Activated naive CD8-positive, alpha-beta T cell treated with anti-CD3 and anti-CD28 coated beads, Interleukin-2, amount 50 U/mL, for 16 hours (primary cell): ENCODE measurements at places on chromosomes 7 and 10.

DNA sequence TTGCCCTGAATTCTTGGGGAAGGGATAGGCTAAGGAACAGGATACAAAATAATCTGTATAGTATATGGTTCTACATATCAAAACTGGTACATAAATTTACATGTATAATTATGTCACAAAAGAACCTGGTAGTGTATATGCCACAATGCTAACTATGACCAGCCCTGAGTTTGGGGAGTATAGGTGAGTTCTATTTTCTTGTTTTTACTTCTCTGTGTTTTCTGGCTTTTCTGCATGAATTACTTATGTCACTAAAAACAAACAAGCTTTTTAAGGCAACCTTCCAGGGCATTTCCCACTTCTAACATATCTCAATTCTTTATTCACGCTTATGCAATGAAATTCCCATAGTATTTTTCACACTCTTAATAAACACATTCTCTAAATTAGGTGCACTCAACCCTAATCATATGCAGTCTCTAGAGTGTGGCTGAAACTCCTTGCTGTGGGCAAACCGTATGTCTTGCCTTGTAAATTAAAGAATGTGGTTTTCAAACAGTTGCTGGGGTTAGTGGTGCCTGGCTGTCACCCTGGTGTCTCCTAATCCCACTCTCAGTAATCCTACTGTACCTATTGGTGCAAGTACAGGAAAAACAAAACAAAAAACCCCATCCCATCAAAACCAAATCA is 14.0 kb upstream of the INSIG1 start:
- no peak for DNase-seq

DNA sequence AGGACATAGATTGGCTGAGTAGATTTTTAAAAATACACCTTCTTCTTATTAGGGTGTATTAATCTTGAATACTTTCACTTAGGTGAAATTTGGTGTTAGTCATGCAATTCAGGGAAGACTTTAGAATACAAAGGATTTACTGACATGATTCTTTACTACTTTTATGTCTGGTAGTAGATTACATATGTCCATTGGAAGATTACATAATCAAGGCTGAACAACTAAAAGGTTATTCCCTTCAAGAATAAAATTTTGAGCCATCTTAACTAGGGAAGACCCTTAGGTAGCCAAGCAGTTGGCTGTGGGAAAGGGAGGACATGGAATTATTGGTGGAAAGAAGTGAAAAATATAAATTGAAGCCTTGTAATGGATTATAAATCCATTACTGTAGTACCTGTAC is 165.0 kb downstream of the ITGB1 start:
- no peak for DNase-seq

- no peak for DNase-seq
Measured at GRCh38 chr7:108296911-108297310, 159.3 kb downstream of the NRCAM start.

DNA sequence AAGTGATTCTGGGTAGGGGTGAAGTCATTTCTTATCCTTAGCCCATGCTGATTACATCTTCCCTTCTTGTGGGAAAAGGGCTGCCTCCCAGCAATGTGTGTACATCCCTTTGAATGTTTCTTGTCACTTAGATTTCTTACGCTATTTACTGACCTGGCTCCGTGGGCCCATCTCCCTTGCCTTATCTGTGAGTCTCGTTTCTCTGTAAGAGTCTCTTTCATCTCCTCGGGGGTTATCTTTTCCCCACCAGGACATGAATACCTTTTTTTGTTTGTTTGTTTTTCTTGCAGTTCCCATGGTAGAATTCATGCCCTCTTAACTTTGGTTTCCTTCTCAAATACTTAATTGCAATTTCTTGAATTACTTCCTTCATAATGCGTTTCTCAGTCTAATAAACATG is 107.7 kb downstream of the BAMBI start:
- DNase-seq: no peak

GRCh38 chr7:21426286-21427181 is 1.3 kb upstream of the SP4 start:
- DNase-seq: no peak

DNA sequence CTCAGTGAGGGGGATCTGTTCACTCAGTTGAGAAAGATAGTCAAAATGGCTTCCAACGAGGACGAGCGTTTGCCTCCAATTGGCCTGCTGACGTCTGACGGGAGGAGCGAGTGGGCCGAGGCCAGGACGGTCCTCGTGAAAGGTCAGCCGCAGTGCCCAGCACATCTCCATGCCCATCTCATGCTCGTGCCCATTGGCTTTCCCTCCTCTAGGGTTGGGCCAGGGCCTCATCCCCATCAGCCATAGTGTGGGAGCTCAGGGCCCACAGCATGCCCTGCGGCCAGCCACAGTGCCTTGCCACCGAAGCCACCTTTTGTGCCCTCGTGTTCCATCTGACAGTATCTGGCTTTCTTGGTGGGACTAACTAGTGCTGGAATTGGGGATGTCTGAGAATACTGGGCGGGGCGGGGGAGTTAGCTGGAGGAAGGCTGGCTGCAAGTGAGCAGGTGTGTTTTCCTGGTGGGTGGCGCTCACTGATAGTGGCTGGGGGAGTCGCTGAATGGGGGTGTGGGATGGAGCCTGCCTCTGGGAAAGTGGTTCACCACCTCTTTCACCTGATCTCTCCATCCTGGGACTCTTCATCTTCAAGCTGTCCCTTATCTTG is 13.9 kb downstream of the CHAT start:
- DNase-seq: no peak

- DNase-seq: no peak
Measured at GRCh38 chr7:15929411-15929810, 242.9 kb upstream of the MEOX2 start.

DNA sequence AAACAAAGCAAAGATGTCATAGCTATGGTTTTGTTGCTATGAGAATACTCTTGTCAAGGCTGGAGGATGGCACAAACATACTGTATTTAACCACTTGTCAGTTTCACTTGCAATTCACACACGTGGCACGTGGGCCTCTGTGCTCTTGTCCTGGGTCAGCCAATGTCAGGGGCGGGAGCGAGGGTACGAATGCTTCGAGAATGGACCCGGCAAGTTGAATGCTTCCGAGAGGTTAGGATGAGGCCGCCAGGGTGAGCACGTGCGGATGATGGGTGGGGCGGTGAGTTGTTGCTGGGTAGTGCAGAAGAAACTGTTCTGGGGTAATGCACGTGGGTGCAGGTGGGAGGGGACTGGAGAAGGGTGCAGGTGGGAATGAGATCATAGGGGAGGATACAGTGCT is 10.4 kb upstream of the OCM2 start:
- no peak for DNase-seq

- DNase-seq: no peak
Measured at GRCh38 chr7:33044986-33045385, 17.6 kb downstream of the NT5C3A start.

DNA sequence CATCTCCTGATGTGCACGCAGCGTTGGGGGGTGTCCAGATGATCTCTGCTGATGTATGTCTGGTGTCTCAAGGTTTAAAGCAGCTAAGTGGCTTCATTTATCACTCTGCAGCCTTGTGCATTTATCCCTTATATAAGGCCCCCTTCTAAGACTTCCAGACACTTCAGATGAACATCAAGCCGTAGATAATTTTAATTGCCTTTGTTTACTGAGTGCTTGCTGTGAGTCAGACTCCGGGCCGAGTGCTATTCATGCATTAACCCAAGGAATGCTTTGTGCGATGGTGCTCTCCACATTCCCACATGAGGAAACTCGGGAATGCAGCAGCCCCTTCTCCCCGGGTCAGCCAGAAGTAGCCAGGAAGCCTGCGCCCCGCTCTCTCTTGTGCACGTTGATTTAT is 328.6 kb upstream of the COBL start:
- DNase-seq: no peak

GRCh38 chr10:95783741-95784140 is 27.8 kb downstream of the ENTPD1 start:
- no peak for DNase-seq

DNA sequence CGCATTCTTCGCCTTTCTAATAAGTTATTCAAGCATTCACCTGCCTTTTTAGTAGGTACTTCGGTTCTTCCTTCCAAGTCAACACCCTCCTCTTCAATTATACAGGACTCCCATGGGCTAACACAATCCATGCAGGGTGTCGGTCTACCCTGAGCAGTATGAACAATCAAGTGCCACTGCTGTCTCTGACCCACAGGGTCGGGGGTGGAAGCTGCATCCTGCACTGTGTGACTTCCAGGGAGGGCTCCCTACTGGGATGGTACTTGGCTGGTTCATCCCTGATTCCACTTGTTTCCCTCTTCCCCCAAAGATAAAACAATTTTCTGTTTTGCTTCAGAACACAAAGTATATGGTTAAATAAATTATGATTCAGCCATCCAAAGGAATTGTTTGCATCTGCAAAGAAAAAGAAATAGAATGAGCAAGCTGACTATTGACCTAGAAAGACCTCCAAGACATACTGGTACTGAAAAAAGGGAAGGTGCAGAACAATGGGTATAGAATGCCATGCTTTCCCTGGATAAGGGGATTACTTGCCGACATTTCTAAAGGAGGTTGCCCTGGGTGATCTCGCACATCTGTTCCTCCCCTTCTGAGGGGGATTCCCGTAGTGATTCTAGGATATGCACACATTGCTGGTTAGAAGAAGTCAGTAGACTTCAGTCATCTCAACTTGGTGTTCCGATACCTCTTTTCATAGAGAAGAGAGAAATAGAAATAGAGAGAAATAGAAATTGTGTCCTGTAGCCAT is 89.1 kb upstream of the AGR3 start:
- no peak for DNase-seq

GRCh38 chr7:117085769-117086463 is 132.6 kb downstream of the ST7 start:
- no peak for DNase-seq

- DNase-seq: no peak
Measured at GRCh38 chr7:74302745-74303221, 13.6 kb downstream of the CLIP2 start.
